Left renal cortex interstitium (tissue), 4 donors: ENCODE measurements at places on chromosomes 1 and 21. TPM values are rescaled to one million over a fixed set of nuclear protein-coding genes. Genes with fewer than 3 reads are reported as not detected.

- no peak for DNase-seq
These were observed 107.5 kb downstream of the TIAM1 start for GRCh38 chr21:31236528-31236927.

DNA sequence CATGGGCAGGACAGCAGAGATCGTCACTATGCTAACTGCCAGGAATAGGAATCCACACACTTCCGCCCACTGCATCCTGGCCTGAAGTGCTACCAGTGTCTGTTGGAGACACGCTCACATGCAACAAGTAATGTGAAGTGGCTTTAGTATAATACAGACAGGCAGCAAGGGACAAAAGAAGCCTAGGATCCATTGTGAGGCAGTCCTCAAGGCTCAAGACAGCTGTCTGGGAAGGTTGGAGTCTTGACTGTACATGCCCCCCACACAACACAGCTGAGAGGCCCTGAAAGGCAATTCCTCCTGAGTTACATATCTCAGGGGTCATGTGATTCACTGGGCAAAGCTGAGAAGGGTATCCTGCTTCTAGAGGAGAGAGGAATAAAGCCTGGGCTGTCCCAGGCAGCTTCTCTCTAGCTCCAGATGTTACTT, 39.9 kb upstream of the CD1D start:
- no peak for DNase-seq

- DNase-seq, result no peak
These were observed 14.2 kb upstream of the SRSF4 start for GRCh38 chr1:29195881-29196291.

GRCh38 chr1:230333590-230334446, 92.3 kb downstream of the PGBD5 start:
- DNase-seq, result no peak

DNA sequence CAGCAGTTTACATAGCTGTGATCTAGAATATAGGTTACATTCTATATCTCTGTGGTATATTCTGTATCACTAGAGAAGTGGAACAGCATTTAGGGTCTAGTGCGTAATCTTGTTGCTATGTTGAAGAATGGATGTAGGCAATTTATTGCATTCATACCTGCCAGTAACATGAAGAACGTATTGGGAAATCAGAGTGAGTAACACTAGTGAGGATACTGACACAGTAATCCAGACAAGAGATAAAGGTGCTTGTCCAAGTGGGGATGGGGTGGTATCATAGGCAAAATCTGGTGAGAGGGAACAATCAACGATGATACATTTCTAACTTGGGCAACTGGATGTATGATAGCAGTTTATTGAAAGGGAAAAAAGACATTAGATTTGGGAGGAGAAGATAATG, 9.8 kb downstream of the PPP2R5A start:
- DNase-seq, result no peak

- DNase-seq, result no peak
These were observed 29.3 kb upstream of the PLXNA2 start for GRCh38 chr1:208273386-208274017.

DNA sequence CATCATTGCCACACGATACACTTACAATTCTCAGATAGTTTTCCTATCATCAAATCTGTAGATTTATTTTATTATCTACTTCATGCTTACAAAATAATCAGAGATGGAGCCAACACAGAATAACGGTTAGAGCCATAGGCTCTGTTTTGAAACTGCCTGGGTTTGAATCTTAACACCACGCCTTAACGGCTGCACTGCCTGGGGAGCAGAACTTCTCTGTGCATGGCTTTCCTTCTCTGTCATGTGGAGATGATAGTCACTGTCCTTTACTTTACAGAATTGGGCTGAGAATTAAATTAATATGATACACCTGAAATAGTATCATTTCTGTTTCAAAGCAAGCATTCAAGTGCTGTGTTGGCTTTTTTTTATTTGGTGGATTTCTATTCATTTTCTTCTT, 177.8 kb downstream of the HMCN1 start:
- no peak for DNase-seq

- no peak for DNase-seq
These were observed 48.5 kb downstream of the SCCPDH start for GRCh38 chr1:246772686-246773085.

GRCh38 chr1:29709704-29710280, 473.5 kb downstream of the PTPRU start:
- no peak for DNase-seq

- no peak for DNase-seq
These were observed 59.8 kb downstream of the RBM11 start for GRCh38 chr21:14275702-14276205.

GRCh38 chr1:165531021-165531420, 12.8 kb upstream of the LRRC52 start:
- no peak for DNase-seq

DNA sequence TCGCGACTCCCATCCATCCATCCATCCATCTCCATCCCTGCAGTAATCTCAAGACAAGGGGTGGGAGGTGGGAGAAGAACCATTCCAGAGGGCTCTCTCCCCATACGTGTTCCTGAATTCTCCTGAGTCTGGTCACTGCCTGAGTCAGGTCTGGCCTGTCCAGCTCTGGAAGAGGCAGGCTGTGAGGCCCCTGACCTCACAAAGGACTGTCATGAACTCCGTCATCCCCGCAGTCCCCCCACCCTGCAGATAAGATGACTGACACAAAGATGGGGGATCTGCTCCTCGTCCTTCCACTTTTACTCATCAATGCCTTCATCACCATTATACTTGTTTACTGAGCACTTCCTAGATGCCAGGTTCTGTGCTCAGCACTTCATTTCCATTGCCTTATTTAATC, 1.6 kb upstream of the MAP7D1 start:
- DNase-seq, result no peak

- no peak for DNase-seq
These were observed 414.3 kb upstream of the NR5A2 start for GRCh38 chr1:199612976-199613774.

DNA sequence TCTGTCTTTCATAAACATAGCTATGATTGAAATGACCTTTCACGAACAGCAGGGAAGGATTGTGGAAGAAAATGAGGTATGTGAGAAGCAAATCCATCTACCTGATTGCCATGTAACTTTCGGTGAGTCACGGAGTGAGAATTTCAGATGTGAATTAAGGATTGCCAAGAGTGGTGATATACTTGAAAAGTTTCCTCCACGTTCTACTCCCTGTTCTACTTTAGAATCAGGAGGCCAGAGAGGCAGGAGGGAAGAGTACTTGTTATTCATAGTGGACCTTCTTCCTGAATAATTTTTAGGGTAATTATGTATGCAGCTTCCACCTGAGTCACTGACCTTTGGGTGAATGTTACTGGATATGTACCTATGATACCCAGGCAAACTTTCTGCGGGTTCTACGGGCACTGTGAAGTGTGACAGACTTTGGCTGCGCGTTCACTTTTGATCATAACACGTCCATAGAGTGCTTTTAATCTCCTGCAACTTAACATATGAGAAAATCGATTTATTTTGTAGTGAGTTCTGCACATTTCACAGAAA, 2.6 kb upstream of the KCNE1 start:
- no peak for DNase-seq

DNA sequence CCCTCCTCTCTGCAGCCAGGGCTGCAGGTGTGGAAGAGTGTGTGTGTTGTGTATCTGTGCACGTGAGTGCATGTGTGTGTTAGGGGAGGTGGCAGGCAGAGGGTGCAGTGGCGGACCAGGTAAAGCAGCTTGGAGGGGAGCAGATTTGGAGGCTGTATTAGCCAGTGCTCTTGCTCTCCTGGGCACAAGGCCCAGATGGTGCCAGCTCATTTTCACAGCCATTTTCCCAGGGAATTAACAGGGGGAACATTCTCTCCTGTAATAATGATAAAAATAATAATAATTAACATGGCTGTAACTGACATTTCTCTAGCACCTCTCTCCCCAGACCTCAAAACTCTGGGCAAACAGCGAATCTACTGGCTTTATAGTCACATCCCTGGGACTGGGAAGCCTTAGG, 43.6 kb downstream of the LRRN2 start:
- no peak for DNase-seq

- DNase-seq, result no peak
These were observed 263.0 kb upstream of the ZRANB2 start for GRCh38 chr1:71343686-71344416.

GRCh38 chr1:145992502-145992936, 3.9 kb downstream of the TXNIP start:
- DNase-seq, result no peak

GRCh38 chr1:5423109-5423508, 569.1 kb downstream of the NPHP4 start:
- DNase-seq, result no peak

DNA sequence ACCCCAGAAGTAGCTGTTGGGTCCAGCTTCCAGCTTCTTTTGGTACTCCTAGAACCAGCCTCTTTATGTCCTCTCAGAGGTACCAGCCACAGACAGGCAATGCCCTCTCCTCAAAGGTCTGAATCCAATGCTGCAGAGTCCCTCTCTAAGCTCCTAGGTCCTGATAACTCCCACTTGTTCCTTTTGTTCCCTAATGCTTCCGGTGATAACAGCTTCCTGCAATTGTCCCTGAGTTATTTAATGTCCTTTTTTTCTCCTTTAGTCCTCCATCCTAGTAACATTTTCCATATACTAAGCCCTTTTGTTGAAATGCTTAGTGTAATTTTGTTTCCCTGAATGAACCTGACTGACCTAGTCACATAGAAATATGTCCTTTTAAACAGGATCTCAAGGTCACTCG, 201.7 kb upstream of the BEND5 start:
- no peak for DNase-seq

ADGRL2 gene
- polyA plus RNA-seq, result 158 TPM

MNDA gene
- polyA plus RNA-seq, result 3.0 TPM

TTC22 gene
- 7.8 TPM for polyA plus RNA-seq

ADAM30 gene
- polyA plus RNA-seq, result not detected

RPE65 gene
- polyA plus RNA-seq, result 0.25 TPM

EDARADD gene
- 7.3 TPM for polyA plus RNA-seq

SLC44A3 gene
- polyA plus RNA-seq, result 98.0 TPM
